Pulmonary artery endothelial cell (primary cell): ENCODE measurements at places on chromosomes 12 and 14. TPM values are rescaled to one million over a fixed set of nuclear protein-coding genes. Genes with fewer than 3 reads are reported as not detected.

The ARHGEF25 gene
- 5.3 and 5.7 TPM in 2 replicates for total RNA-seq

The CELA1 gene
- not detected in 2 replicates for total RNA-seq

The HIP1R gene
- 121 and 150 TPM in 2 replicates for total RNA-seq

The ZDHHC22 gene
- total RNA-seq, result under 0.01 and 0.04 TPM in 2 replicates

The KIAA0586 gene
- 19.3 and 27.8 TPM in 2 replicates for total RNA-seq
